Sciatic nerve (tissue), 2 donors: ENCODE measurements at places on chromosomes 4 and X. TPM values are rescaled to one million over a fixed set of nuclear protein-coding genes. Genes with fewer than 3 reads are reported as not detected.

DNA sequence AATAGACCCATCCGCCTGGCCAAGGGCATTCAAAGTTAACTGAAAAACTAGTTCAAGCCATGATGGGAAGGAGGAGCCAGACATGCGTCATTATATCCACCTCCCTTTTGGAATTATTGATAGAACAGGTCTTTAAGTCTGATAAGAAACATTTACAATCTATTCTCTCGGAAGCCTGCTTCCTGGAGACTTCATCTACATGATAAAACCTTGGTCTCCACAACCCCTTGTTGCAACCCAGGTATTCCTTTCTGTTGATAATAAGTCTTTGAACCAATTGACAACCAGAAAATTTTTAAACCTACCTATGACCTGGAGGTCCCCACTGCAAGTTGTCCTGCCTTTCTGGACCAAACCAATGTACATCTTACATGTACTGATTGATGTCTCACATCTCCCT lies 451.3 kb downstream of the NAF1 start:
- DNase-seq: no peak

- DNase-seq: no peak
Measured at GRCh38 chrX:46588263-46588662, 14.7 kb downstream of the CHST7 start.

- no peak for DNase-seq
Measured at GRCh38 chr4:158847535-158847934, 78.7 kb downstream of the FNIP2 start.

Gene C4orf54
- not detected for total RNA-seq

Gene ADGRG4
- 0.18 TPM for total RNA-seq
